ENCODE measurements at places on chromosomes 1 and 21. TPM values are rescaled to one million over a fixed set of nuclear protein-coding genes. Genes with fewer than 3 reads are reported as not detected.

DNA sequence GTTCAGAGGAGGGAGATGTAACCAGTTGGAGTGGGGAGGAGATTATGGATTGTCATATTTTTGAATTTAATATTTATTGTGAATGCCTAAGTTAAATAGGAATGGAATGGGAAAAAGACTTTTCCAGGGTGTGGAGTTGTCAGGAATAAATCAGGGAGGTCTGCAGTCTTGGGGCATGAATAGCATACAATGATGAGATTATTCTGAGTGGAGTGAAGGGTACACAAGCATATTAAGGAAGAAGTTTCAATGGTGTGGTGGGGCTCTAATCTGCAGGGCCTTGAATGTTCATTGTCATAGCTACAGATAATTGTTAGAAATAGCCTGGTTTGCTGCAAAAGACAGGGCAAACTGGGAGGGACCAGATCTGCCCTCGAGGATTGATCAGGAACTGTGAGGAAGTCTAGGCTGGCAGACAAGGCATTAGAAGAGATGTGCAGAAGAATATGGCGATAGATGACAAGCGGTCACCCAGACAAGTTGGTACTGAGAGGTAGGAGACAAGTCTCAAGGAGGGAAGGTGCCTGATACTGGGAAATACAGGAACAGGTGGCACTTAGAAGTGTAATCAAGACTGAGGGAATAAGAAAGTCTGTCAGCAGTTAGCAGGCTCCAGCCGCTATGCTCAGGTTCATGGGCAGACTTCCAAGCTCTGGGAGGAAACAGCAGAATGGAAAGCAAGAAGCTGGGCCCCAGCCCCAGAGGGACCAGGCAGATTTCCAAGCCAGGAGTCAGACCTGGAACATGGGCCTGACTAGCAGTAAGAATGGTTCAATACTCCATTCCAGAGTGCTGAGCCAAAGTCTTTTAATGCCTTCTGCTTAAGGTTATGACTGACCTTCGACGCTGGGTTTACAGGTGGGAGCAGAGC lies 20.9 kb upstream of the RGL1 start:
- no peaks in the 10 kb centered on the region for H3K27me3 ChIP-seq
- no peak for DNase-seq
- no peak overlapping the region for H3K27ac ChIP-seq
- H3K36me3 ChIP-seq: no peaks in the 10 kb centered on the region

DNA sequence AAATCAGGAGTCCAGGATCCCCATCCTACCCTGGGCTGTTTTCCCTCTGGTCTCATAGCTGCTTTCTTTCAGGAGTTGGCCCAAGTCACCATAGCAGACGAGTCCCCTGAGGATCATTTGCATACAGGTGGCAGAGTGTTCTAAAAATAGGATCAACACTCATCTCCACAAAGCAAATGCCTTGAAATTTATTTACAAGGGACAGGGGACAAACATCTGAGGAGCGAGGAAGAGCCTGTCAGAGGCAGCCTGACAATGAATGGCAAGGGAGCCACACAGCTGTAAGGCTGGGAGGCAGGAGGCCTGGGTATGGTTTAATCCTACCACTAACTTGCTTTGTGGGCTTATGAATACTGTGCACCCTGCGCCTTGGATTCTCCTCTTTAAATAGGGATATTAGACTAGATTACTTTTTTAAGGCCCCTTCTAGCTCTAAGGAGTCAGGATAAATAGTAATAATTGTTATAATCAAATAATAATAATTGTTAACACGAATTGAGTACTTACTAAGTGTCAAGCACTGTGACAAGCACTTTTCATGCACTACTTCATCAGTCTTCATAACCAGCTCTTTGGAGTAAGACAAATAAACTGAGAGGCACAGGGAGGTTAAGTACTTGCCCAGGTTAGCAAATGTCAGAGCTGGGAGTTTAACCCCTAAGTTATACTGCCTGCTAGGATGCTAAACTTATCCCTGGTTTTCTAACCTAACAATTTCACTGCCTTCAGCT lies 34.5 kb downstream of the RAB3B start:
- H3K4me1 ChIP-seq: peaks cover 6% of the 10 kb centered on the region
- H3K4me3 ChIP-seq: no peak overlapping the region

- H3K36me3 ChIP-seq: peaks cover 46% of the 10 kb centered on the region
- peak overlapping the region; percentile 40 for H3K4me3 ChIP-seq
- H3K27me3 ChIP-seq: no peaks in the 10 kb centered on the region
- H3K4me1 ChIP-seq: peaks cover 82% of the 10 kb centered on the region
These were observed 17.1 kb downstream of the RPAP2 start for GRCh38 chr1:92315766-92316599.

GRCh38 chr1:164562947-164563520 lies 4.0 kb downstream of the PBX1 start:
- no peak overlapping the region for H3K27ac ChIP-seq
- H3K4me1 ChIP-seq: peaks cover 4% of the 10 kb centered on the region
- no peak for DNase-seq
- no peak overlapping the region for H3K4me3 ChIP-seq
- peaks cover 20% of the 10 kb centered on the region for H3K27me3 ChIP-seq
- peaks cover 1% of the 10 kb centered on the region for H3K36me3 ChIP-seq

- peak overlapping the region; percentile 96 for H3K27ac ChIP-seq
- no peaks in the 10 kb centered on the region for H3K27me3 ChIP-seq
- H3K4me3 ChIP-seq: peak overlapping the region; percentile 94
- DNase-seq: peak; percentile 72
- H3K4me1 ChIP-seq: peaks cover 69% of the 10 kb centered on the region
These were observed 2.2 kb downstream of the FASLG start for GRCh38 chr1:172661107-172661506.

GRCh38 chr1:99669821-99670220 lies 23.9 kb downstream of the PALMD start:
- H3K27me3 ChIP-seq: peaks cover 44% of the 10 kb centered on the region
- no peak for DNase-seq
- no peaks in the 10 kb centered on the region for H3K36me3 ChIP-seq
- H3K4me3 ChIP-seq: no peak overlapping the region

GRCh38 chr1:107016376-107016978 lies 40.0 kb upstream of the PRMT6 start:
- H3K27ac ChIP-seq: no peak overlapping the region
- H3K36me3 ChIP-seq: no peaks in the 10 kb centered on the region
- no peak for DNase-seq
- H3K4me3 ChIP-seq: no peak overlapping the region
- H3K4me1 ChIP-seq: no peaks in the 10 kb centered on the region

DNA sequence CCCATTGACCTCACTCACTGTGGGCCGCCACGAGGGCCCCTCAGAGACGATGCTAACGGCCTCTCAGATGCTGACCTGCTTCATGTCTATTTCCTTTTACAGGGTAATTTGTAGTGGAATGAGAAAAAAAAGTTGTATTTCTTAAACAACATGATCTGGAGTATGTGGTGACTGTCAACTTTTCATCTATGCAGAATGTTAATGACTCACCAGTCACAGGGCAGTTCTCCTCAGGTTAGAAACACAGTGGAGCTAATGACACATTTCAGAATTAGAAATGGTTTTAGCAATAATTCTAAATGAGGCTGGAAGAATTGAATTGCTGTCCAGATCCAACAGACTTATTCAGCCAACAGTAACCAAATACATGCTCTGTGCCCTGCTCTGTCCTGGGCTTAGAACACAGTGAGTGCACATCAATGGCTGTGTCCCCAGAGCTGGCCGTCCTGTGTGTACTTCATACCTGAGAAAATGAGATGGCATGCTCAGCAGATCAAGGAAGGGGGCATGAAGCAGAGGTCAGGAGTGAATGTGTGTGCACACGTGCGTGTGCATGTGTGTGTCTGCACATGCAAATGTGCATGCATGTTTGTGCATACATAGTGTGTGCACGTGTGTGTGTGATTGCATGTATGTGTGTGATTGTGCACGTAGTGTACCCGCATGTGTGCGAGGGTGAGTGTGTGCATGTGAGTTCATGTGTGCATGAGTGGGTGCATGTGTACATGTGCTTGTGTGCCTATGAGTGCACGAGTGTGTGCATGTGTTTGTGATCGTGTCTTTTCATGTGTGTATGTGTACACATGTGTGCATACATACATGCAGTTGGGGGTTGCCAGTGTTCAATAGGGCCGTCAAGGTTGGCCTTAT lies 145.3 kb downstream of the PCBP3 start:
- H3K27me3 ChIP-seq: peaks cover 4% of the 10 kb centered on the region
- DNase-seq: no peak
- H3K36me3 ChIP-seq: no peaks in the 10 kb centered on the region
- no peak overlapping the region for H3K4me3 ChIP-seq
- H3K27ac ChIP-seq: no peak overlapping the region

- H3K27ac ChIP-seq: no peak overlapping the region
- no peak for DNase-seq
- H3K4me1 ChIP-seq: no peaks in the 10 kb centered on the region
- no peaks in the 10 kb centered on the region for H3K36me3 ChIP-seq
- no peak overlapping the region for H3K4me3 ChIP-seq
These were observed 191.3 kb downstream of the CACNA1E start for GRCh38 chr1:181674617-181675016.

- DNase-seq: no peak
- H3K27me3 ChIP-seq: peaks cover 5% of the 10 kb centered on the region
- H3K36me3 ChIP-seq: no peaks in the 10 kb centered on the region
These were observed 205.5 kb upstream of the CAMK1G start for GRCh38 chr1:209377995-209378394.

DNA sequence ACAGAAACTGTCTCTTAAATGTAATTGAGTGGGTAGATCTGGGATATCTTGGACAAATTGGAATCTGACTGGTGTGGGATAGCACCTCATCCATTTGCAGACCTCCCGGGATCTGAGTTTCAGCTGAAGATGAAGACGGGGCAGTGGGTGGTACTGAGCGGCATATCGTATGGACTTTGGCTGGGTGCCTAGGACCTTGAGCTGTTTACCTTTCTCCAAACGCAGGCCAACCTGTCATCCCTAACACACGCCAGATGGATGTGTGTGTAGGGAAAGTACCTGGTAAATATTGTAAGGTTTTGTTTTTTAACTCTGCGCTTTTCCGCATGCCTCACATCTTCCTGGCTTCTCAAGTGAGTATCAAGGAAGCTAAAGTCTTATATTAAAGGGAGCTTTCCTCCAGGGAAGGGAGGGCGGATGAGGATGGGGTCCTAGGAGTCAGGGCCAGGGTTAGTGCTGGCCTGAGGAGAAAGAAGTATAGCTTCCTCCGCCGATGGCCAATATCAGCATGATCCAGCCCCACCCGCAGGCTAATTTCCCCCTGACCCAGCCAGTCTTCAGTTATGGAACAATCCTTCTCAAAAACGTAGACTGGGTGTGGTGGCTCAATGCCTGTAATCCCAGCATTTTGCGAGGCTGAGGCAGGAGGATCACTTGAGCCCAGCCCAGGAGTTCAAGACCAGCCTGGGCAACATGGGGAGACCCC lies 26.2 kb downstream of the ATP8B2 start:
- peaks cover 18% of the 10 kb centered on the region for H3K36me3 ChIP-seq
- H3K27me3 ChIP-seq: peaks cover 19% of the 10 kb centered on the region
- H3K4me1 ChIP-seq: peaks cover 26% of the 10 kb centered on the region
- no peak for DNase-seq
- H3K27ac ChIP-seq: no peak overlapping the region

- H3K36me3 ChIP-seq: peaks cover under 1% of the 10 kb centered on the region
- no peak overlapping the region for H3K4me3 ChIP-seq
- no peak for DNase-seq
- H3K27ac ChIP-seq: no peak overlapping the region
These were observed 5.0 kb upstream of the DDOST start for GRCh38 chr1:20666146-20666545.

DNA sequence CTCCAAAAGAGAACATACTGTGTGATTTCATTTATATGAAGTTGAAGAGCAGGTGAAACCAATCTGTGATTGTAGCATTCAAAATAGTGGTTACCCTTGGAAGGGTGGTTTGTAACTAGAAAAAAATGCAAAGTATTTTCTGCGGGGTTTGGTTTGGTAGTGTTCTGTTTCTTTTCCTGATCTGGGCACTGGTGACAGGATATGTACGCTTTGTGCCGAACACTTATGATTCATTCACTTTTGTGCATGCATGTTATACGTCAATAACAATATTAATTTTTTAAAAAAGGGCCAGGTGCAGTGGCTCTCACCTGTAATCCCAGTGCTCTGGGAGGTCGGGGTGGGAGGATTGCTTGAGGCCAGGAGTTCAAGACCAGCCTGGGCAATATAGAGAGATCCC lies 63.8 kb downstream of the CD34 start:
- peaks cover 26% of the 10 kb centered on the region for H3K36me3 ChIP-seq
- H3K4me3 ChIP-seq: no peak overlapping the region
- H3K4me1 ChIP-seq: peaks cover 29% of the 10 kb centered on the region

DNA sequence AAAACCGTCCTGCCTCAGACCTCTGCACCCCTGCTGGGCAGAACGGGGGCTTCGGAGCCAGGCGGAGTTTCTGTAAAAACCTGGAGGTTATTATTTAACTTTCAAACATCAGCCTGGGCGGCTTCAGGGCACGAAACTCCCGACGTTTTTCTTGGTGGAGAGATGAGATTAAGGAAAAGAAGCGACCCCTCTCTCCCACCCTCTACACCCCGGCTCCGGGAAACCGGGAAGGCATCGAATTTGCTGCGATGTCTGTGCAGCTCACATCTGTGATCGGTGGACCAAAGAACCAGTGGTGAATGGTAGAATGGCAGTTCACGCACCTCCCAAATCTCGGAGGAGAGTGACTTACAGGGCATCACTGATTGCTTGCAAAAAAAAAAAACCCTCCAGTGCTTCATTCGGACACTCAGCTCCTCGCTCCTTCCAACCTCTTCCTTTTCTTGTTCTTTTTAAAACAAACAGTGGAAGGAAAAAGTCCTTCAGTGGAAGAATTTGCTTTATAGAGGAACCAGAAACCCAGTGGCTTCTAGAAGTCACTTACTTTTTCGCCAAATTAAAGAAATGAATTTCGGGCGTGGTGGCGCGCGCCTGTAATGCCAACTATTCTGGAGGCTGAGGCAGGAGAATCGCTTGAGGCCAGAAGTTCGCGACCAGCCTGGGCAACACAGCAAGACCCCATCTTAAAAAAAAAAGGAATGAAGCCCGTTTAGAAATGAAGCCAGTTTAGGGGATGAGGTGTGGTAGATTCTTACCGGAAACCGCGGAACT lies 884 bp downstream of the PHACTR4 start:
- H3K27ac ChIP-seq: peak overlapping the region; percentile 91
- H3K36me3 ChIP-seq: peaks cover 6% of the 10 kb centered on the region
- peak overlapping the region; percentile 96 for H3K4me3 ChIP-seq
- DNase-seq: peak; percentile 66

DNA sequence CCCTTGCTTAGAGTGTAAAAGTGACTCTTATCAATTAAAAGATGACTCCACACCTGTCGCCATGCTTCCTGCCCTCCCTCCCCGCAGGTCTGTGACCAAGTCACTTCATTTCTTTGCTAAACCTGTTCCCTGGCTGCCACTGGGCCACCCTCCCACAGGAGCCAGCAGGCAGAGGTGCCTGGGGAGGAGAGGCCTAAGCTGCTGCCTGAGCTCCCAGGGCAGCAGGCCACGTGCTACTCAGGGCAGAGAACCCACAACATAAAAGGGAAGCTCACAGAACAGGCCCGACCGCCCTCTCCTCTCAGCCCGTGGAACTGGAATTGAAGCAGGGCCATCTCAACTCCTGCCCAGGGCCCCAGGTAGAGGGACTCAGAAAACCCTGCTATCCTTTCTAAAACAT lies 4.9 kb downstream of the C1orf198 start:
- no peak overlapping the region for H3K27ac ChIP-seq
- H3K27me3 ChIP-seq: peaks cover 17% of the 10 kb centered on the region
- H3K36me3 ChIP-seq: no peaks in the 10 kb centered on the region
- no peak overlapping the region for H3K4me3 ChIP-seq

GRCh38 chr1:201223852-201224665 lies 33.4 kb downstream of the IGFN1 start:
- H3K36me3 ChIP-seq: no peaks in the 10 kb centered on the region
- H3K4me3 ChIP-seq: no peak overlapping the region

GRCh38 chr1:9626201-9626608 lies 25.3 kb upstream of the PIK3CD start:
- H3K36me3 ChIP-seq: peaks cover 13% of the 10 kb centered on the region
- peak overlapping the region; percentile 19 for H3K27ac ChIP-seq
- DNase-seq: peak; percentile 56
- H3K4me3 ChIP-seq: peak overlapping the region; percentile 100
- H3K27me3 ChIP-seq: peaks cover 11% of the 10 kb centered on the region

Gene OPTC
- not detected for total RNA-seq

Gene LRRC53
- total RNA-seq: not detected

Gene OR10T2
- not detected for total RNA-seq

Gene CLCA4
- not detected for total RNA-seq

Data from activated CD8-positive, alpha-beta memory T cell treated with anti-CD3 and anti-CD28 coated beads, Interleukin-2, amount 10 ng/mL, durations not matched to agents 7 days and 5 days (primary cell).